ENCODE measurements at places on chromosomes 16 and 17.

DNA sequence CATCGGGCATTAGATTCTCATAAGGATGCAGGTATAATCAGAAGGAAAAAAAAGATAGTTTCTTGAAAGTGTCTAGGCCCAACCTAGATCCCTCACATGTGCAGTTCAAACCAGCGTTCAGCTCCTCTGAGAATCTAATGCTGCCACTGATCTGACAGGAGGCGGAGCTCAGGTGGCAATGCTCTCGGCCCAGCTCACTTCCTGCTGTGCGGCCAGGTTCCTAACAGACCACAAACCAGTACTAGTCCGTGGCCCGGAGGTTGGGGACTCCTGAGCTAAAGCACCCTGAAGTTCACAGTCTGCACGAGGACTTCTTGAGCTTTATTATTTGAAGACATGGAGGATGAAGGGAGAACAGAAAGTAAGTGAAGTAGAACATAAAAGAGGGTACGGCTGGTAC, 16.8 kb downstream of the SMCR8 start:
- DNase-seq: no peak

DNA sequence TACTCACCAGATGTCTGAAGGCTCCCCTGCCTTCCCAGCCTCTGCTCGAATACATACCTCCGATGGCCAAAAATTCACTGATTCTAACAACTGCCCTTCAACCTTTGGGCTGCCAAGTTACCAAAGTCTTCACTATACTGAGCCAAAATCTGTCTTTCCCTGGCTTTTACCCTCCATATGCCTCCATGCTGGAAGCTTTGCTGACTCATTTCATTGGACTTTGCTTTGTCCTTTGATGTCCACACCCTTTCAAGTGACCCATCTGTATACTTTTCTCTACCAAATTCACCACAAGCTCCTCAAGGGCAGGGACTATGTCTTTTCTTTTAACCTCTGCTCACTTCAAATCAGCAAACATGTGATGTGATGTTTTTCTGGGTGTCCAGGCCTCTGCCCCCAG, 21.0 kb upstream of the MTMR4 start:
- DNase-seq: no peak

DNA sequence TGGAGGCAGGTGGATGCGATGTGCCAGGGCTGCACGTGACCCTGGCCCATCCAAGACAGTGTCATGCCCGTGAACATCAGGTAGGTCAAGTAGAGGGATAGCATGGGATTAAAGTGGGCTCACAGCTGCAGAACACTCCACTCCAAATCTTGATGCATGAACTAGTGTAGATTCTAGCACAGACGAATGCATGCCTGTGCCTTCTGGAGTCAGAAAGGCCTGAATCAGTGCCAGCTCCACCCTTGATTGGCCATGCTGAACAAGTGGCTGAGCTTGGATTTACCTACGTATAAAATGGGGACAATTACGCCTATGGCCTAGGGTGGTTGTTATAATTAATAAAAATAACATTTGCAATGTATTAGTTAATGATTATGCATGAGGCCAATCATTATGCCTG, 10.6 kb downstream of the IRX3 start:
- no peak for DNase-seq

- DNase-seq: no peak
These were observed 19.2 kb downstream of the ZNF200 start for GRCh38 chr16:3215601-3216262.

- DNase-seq: no peak
These were observed 1.6 kb downstream of the PGAP6 start for GRCh38 chr16:379961-380761.

GRCh38 chr16:64469906-64470702, 651.8 kb downstream of the CDH11 start:
- no peak for DNase-seq

GRCh38 chr17:81578561-81579225, 26.5 kb upstream of the FAAP100 start:
- DNase-seq: no peak

Data from stimulated activated CD4-positive, alpha-beta T cell treated with anti-CD3 and anti-CD28 coated beads, Interleukin-1b, Interleukin-23, amount 100 ng/mL, for 1 hour (primary cell).